ENCODE measurements at places on chromosomes 3 and 15. TPM values are rescaled to one million over a fixed set of nuclear protein-coding genes. Genes with fewer than 3 reads are reported as not detected.

Gene CD200
- total RNA-seq: 5.2 TPM

DNA sequence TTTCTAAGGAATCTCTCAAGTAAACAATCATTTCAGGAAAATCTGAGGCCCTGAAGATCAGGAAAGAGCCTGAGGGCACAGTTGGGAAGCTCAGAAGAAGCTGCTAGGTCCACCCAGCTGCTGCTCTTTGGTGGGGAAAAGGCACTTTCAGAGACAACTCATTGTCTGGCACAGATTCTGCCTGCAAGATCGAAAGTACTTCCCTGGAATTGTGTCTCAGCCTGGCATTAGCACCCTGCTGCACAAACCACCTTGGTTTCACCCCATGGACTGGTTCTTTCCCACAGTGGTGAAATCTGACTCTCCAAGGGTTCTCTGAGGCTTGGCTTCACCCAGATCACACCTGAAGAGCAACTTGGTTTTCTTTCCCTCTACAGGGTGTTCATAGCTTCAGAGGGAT is 18.7 kb downstream of the THRB start:
- DNase-seq: no peak

GRCh38 chr15:34993877-34994276 is 5.8 kb upstream of the ZNF770 start:
- DNase-seq: no peak

GRCh38 chr3:146646261-146646660 is 41.1 kb upstream of the PLSCR5 start:
- DNase-seq: no peak

GRCh38 chr15:98876451-98877369 is 130.9 kb downstream of the PGPEP1L start:
- no peak for DNase-seq
